Thyroid gland (tissue), 4 donors: ENCODE measurements at places on chromosomes 7 and 10.

- DNase-seq = peak; percentile 20
Observed at GRCh38 chr10:78727251-78727650, 341.5 kb upstream of the ZMIZ1 start.

DNA sequence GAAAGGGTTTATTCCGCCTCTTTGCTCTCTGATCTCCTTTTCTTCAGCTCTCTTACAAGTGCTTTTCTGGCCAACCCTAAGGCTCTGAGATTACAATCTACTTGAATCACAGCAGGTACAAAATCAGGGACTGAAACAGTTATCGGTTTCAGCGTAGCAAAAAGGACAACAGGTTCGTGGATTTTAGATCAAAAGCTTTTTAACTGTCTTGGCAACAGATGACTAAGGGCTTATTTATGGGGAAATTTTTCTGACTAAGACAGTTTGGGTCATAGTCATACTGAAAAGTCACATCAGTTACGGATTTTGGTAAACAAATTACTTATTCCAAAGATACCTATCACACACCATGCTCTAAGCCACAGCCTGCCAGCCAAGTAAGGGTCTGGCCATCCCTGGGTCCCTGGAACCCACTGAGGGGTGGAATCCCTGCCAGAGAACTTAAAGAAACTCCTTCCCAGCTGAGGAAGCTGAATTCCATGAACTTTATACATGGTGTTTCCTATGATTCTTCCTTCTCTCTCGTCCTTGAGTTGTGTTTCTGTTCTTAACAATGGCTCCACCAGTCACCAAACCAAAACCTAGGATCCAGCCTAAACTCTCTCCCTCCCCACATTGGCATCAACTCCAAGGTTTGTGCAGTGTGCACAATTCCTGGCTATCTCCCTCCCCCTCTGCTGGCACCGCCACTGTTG, 169.3 kb downstream of the FAM107B start:
- DNase-seq = no peak

DNA sequence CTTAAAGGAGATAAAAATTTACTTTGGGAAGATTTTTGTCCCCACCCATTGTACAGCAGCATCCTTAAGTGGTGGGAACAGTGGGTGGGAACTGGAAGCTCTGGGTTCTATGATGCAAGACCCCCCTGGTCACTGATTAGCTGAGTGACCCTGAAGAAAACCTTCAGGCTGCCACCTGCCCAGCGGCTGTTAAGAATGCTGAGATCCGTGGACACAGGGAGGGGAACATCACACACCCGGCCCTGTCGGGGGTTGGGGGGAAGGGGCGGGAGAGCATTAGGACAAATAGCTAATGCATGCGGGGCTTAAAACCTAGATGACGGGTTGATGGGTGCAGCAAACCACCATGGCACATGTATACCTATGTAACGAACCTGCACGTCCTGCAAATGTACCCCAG, 14.5 kb downstream of the CARD11 start:
- DNase-seq = no peak

DNA sequence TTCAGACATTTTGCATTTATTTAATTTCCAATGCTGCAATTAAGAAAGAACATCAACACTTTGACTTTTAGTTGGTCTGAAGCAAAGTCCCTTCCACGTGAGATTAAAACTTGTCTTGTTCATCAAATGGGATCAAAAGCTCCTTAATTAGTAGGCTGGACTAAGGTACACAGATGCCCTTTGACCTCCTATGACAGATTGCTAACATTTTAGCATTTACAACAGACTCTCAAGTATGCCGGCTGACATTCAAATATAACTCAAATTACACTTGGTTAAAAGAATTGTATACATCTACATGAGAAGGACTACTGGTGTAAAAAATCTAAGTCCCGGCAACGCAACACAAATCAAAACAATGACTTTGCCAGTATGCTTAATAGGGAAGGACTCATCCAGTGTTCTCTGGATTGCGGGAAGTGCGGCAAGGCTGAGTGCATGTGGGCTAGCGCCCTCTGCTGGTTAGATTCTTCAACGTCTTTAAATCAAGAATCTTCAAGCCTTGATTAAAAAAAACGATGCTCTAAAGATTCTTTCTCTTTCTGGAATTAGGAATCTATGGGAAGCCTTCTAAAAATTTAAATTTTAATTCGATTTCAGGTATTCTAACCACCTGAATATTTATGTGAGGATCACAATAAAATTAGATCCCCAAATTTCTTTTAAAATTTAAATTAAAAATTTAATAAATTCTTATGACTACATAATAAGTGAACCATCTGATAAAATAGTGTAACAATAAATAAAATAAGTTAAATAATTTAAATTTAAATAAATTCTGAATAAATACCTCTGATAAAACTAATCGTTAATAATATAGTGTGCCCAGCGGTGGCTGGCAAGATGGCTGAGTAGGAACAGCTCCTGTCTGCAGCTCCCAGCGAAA, 444.7 kb downstream of the DGKB start:
- peak; percentile 62 for DNase-seq

GRCh38 chr7:90211391-90212148, at the start of gene STEAP2:
Gene STEAP2, plus strand, starts transcription at chr7:90211740. Its CDS starts 13,343 bp downstream, at chr7:90225083.
- DNase-seq = peak; percentile 93

DNA sequence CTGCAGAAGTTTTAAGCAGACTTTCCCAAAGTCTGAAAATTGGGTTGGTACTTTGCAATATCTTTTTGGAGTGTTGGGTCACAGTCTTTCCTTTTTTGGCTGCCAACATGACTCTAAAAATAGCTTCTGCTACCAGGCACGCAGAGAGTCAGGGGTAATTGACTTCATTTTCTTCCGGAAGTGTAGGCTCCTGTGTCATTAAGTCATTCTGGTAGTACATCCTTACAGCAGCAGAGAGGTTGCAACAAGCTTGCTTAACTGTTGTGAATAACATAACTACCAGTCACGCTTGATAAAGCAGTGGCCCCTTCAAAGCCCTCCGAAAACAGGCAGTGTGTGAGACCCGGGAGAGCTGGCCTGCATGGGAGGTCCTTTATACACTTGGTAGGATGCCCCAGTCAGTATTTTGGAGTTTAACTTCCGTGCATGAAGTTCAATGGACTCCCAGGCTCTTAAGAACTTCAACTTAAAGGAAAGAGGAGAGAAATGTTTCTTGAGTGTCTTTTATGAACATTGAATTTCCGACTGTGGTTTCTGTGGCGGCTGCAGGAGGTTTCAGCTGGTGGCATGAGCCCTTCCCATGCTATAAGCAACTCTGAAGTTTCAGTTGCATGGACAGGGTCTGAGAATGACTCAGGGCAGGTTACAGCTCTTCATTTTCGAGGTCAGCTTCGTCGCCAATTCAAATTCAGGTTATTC, 310.7 kb downstream of the GALNT17 start:
- no peak for DNase-seq

DNA sequence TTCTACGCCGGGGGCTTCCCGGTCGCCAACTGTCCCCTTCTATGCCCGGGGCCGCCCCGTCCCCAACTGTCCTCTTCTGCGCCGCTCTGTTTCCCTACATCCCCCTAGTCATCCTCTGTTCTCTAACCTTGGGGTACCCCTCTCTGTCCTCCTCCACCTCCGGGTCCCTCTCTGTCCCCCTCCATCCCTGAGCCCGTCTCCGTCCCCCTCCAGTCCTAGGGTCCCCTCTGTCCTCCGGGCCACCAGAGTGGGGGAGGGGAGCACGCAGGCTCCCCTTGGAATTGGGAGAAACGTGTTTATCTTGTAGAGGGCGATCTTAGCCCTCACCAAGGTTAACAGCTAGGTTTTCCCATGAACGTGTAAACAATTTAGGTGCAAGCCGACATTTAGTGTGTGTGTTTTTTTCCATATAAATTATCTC, 852 bp upstream of the KLF6 start:
- DNase-seq = peak; percentile 56

DNA sequence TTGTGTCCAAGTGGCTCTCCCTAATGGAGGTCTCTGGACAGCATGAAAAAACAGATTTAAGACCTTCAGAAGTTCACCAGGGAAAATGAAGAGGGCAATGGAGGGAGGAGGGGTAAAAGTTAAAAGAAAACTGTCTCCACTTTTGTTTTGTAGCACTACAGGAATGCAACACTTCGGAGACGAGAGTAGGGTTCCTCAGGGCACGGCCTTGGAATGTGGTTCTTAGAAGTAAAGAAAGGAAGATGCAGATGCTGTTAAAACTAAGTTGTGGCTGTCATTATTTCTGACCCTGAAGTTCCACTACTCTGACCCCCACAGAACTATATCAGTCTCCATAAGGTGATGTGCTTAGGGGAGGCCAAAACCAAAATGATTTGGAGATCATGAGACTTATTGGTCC, 335.1 kb downstream of the XPNPEP1 start:
- DNase-seq = no peak

GRCh38 chr10:110957606-110958005, 38.2 kb downstream of the SHOC2 start:
- no peak for DNase-seq

- DNase-seq = no peak
Observed at GRCh38 chr10:46234431-46235060, 52.3 kb upstream of the ANTXRL start.

DNA sequence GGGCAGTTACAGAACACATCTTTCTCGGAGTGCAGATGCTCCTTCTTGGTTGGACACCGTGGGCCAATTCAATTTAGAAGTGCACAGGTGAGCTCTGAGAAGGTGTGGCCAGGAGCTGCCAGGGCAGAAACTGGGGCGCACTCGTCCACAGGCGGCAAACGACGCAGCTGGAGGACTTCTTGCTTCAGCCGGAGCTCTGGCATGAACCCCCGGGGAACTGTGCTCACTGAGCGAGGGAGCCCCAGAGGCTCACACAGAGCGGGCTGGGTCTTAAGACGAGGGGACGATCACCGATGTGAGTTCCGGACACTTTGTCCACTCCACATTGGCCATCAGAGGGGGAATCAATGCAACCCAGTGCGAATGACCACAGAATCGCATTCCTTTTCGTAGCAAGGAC, 140.4 kb downstream of the ZMYND11 start:
- DNase-seq = no peak
